ENCODE measurements at places on chromosomes 16 and 17. TPM values are rescaled to one million over a fixed set of nuclear protein-coding genes. Genes with fewer than 3 reads are reported as not detected.

GRCh38 chr16:57335366-57335765 is 23.2 kb upstream of the CCL22 start:
- DNase-seq = no peak

DNA sequence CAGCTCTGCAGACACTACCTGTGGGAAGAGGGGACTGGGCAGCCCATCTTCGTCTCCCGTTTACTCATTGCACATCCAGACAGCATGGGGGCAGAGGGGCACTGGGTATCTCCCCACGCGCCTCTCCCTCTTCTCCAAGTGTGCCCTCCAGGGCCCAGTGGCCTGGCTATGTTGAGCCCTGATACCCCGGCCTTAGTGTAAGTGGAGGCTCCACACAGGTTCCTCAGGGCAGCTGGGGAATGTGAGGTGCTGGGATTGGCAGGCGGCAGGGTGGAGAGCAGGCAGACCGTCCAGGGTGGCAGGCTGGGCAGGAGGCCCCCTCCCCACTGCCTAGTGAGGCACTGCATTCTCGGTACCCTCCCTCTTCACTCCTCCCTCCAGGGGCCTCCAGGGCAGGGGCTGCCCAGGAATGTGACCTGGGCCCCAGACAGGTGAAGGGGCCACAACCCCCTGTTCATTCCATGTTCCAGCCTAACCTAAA is 13.2 kb upstream of the NAGLU start:
- no peak for DNase-seq

TMED6 gene
- 0.08 TPM for polyA plus RNA-seq

GRCh38 chr16:383326-384051 is 1.7 kb upstream of the PGAP6 start:
- DNase-seq = no peak

VTN gene
- polyA plus RNA-seq = 29.5 TPM

GLTPD2 gene
- polyA plus RNA-seq = not detected

DNA sequence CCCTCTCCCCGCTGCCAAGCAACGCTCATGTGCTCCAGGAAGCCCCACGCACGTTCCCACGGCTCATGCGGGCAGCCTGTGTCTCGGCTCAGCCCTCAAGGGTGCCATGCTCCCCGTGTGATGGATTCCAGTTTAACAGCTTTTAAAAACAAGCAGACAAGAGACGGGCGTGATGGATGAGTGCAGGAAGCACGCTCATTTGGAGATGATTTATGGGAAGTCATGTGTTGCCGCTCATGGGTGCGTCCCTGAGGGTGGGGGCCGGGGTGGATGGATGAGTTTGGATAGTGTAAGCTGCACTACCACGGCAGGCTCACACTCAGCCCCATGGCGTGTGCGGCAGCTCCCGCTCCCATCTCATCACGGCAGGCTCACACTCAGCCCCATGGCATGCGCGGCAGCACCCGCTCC is 132.8 kb downstream of the RBFOX3 start:
- no peak for DNase-seq
